ENCODE measurements at places on chromosomes 6 and 20.

- H3K27me3 ChIP-seq, result peaks cover 43% of the 10 kb centered on the region
- H3K27ac ChIP-seq, result no peak overlapping the region
- no peak for DNase-seq
Observed at GRCh38 chr6:159390381-159390780, 221.2 kb downstream of the FNDC1 start.

GRCh38 chr20:52905241-52905994, 66.7 kb upstream of the TSHZ2 start:
- H3K27ac ChIP-seq, result no peak overlapping the region
- H3K27me3 ChIP-seq, result peaks cover 33% of the 10 kb centered on the region
- H3K4me1 ChIP-seq, result no peaks in the 10 kb centered on the region
- no peak for DNase-seq
- no peaks in the 10 kb centered on the region for H3K36me3 ChIP-seq

- H3K4me3 ChIP-seq, result peak overlapping the region; percentile 73
- H3K4me1 ChIP-seq, result peaks cover 75% of the 10 kb centered on the region
- no peaks in the 10 kb centered on the region for H3K36me3 ChIP-seq
- no peak for DNase-seq
- peak overlapping the region; percentile 98 for H3K27ac ChIP-seq
Observed at GRCh38 chr6:159093609-159094443, 49.0 kb upstream of the TAGAP start.

GRCh38 chr6:72739368-72739779, 117.5 kb downstream of the KCNQ5 start:
- peak overlapping the region; percentile 7 for H3K27ac ChIP-seq
- peak overlapping the region; percentile 1 for H3K4me3 ChIP-seq
- H3K27me3 ChIP-seq, result no peaks in the 10 kb centered on the region
- H3K36me3 ChIP-seq, result no peaks in the 10 kb centered on the region

DNA sequence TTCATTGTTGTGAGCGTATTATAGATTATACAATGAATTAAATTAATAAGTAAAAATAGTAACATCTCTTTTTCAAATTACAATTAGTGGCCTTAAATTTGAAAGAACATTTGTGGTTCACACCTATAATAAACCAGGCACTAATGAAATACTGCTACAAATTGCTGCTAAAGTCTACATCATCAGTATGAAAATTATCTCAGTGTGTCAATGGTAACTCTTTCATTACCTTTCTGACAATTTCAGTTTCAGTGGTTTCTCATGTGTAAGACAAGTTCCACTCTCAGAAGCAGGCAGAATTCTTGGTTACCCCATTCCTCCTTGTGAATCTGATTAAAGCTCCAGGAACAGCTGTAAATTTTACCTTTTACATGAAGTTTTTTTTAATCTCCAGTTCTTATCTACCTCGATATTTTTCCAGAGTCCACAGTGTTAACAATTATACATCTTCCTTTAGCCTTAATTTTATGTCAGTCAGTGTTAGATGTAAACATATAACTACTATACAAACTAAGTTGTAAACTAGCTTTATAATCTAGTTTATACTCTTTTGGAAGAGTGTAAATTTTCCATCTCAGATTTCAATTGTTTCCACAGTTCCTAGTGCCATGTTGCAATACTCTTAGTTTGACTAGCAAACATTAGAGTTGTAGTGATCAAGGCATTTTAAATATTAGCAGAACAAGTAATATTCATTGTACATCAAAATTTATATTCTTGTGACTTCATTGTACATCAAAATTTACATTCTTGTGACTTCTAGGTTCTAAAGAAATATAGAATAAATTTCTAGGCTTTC, 1038.4 kb downstream of the EPHA7 start:
- H3K27ac ChIP-seq, result no peak overlapping the region
- H3K36me3 ChIP-seq, result no peaks in the 10 kb centered on the region
- no peak for DNase-seq
- H3K4me3 ChIP-seq, result no peak overlapping the region
- no peaks in the 10 kb centered on the region for H3K27me3 ChIP-seq

GRCh38 chr6:151425561-151425960, 26.4 kb downstream of the RMND1 start:
- H3K27ac ChIP-seq, result no peak overlapping the region
- DNase-seq, result no peak
- peaks cover 42% of the 10 kb centered on the region for H3K36me3 ChIP-seq
- no peaks in the 10 kb centered on the region for H3K4me1 ChIP-seq
- no peak overlapping the region for H3K4me3 ChIP-seq

- no peak for DNase-seq
- H3K36me3 ChIP-seq, result peaks cover 13% of the 10 kb centered on the region
- H3K27me3 ChIP-seq, result no peaks in the 10 kb centered on the region
- H3K4me1 ChIP-seq, result peaks cover 53% of the 10 kb centered on the region
- no peak overlapping the region for H3K27ac ChIP-seq
Observed at GRCh38 chr6:30886897-30887255, 2.6 kb downstream of the DDR1 start.

DNA sequence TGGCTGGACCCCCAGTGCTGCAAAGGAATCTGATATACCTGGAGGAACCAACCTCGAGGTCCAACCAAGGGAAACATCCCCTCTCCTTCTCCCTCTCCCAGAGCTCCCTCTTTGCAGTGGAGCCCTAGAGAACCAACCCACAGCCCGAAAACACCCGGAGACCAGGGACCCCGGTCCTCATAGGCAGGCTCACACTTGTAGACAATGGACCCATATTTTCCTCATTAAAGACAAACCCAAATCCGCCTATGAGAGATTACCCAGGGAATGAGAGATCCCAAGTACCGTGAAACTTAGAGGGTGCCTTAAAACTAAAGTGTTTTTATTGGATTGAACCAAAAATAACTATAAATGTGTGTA, 9.6 kb upstream of the FOXF2 start:
- DNase-seq, result no peak
- peaks cover 40% of the 10 kb centered on the region for H3K4me1 ChIP-seq
- H3K27ac ChIP-seq, result peak overlapping the region; percentile 84
- no peaks in the 10 kb centered on the region for H3K36me3 ChIP-seq
- peak overlapping the region; percentile 74 for H3K4me3 ChIP-seq

GRCh38 chr6:134169871-134170486, 117.6 kb upstream of the SLC2A12 start:
- H3K27me3 ChIP-seq, result no peaks in the 10 kb centered on the region
- H3K4me3 ChIP-seq, result no peak overlapping the region
- H3K27ac ChIP-seq, result no peak overlapping the region

- no peak overlapping the region for H3K27ac ChIP-seq
- H3K4me1 ChIP-seq, result peaks cover 15% of the 10 kb centered on the region
- H3K27me3 ChIP-seq, result no peaks in the 10 kb centered on the region
Observed at GRCh38 chr6:144749263-144749662, 464.1 kb downstream of the UTRN start.

GRCh38 chr20:63435552-63435951, 36.9 kb downstream of the KCNQ2 start:
- H3K4me1 ChIP-seq, result peaks cover 10% of the 10 kb centered on the region
- H3K27ac ChIP-seq, result no peak overlapping the region
- no peak overlapping the region for H3K4me3 ChIP-seq

DNA sequence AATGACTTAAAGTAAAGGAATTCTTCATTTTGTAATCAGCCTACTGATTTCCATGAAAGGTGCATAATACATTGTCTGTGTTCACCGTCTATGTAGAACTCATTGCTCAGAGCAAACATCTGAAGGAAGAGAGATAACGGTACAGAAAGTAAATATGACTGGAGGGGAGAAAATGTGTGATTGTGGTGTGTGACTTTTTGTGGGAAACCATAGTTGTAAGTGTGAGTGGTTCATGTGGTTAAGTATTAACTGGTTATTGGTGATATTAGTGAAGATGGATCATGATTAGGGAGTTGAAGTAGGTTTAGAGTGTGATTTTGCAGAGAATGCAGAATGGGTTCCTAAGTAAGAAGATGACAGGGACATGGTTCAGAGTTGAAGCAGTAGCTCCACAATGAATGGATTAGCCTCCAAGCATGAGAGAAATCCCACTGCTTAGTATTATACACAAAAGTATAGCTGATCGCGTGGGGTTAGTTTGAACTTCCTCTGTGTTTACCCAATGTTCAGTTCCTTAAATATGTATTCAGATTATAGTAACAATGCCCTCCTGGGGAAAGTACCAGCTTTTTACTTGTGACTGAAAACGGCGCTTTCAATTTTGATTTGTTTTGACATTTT, 368.9 kb downstream of the UTRN start:
- no peaks in the 10 kb centered on the region for H3K27me3 ChIP-seq
- peaks cover 4% of the 10 kb centered on the region for H3K36me3 ChIP-seq
- peaks cover 29% of the 10 kb centered on the region for H3K4me1 ChIP-seq
- peak; percentile 17 for DNase-seq
- H3K4me3 ChIP-seq, result peak overlapping the region; percentile 73

- peak overlapping the region; percentile 46 for H3K4me3 ChIP-seq
- peaks cover 12% of the 10 kb centered on the region for H3K4me1 ChIP-seq
- peaks cover 53% of the 10 kb centered on the region for H3K27me3 ChIP-seq
- no peak for DNase-seq
Observed at GRCh38 chr6:43284991-43285781, 12.9 kb upstream of the SLC22A7 start.

GRCh38 chr6:16967470-16967817, 134.4 kb upstream of the STMND1 start:
- peaks cover 17% of the 10 kb centered on the region for H3K27me3 ChIP-seq
- H3K36me3 ChIP-seq, result no peaks in the 10 kb centered on the region
- DNase-seq, result no peak
- peaks cover 4% of the 10 kb centered on the region for H3K4me1 ChIP-seq
- H3K4me3 ChIP-seq, result no peak overlapping the region

GRCh38 chr6:14501240-14501639, 383.7 kb downstream of the CD83 start:
- no peak overlapping the region for H3K27ac ChIP-seq
- H3K4me3 ChIP-seq, result no peak overlapping the region
- peaks cover 50% of the 10 kb centered on the region for H3K36me3 ChIP-seq
- peaks cover 5% of the 10 kb centered on the region for H3K4me1 ChIP-seq

DNA sequence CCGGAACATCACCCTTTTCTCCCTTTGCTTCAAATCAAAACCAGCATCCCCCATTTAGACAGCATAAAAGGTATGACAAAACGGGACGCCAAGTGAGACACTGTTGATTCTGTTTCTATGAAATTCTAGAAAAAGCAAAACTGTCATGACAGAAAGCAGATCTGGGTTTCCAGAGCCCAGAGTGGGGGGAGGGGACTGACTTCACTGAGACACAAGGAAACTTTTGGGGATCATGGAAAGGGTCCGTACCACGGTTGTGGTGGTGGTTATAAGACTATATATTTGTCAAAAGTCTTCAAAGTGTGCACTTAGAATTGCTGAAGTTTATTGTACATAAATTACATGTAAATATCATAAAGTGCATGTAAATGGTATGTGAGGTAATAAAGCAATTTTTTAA, 82.6 kb downstream of the SLC22A3 start:
- no peak overlapping the region for H3K27ac ChIP-seq
- peaks cover 5% of the 10 kb centered on the region for H3K4me1 ChIP-seq
- H3K4me3 ChIP-seq, result no peak overlapping the region
- H3K36me3 ChIP-seq, result no peaks in the 10 kb centered on the region

GRCh38 chr20:8154638-8155037, 22.6 kb downstream of the PLCB1 start:
- no peak for DNase-seq
- H3K36me3 ChIP-seq, result peaks cover 9% of the 10 kb centered on the region
- no peak overlapping the region for H3K4me3 ChIP-seq

GRCh38 chr20:8480597-8480996, 348.5 kb downstream of the PLCB1 start:
- no peak overlapping the region for H3K27ac ChIP-seq
- H3K4me1 ChIP-seq, result peaks cover 6% of the 10 kb centered on the region
- H3K36me3 ChIP-seq, result no peaks in the 10 kb centered on the region
- H3K4me3 ChIP-seq, result no peak overlapping the region

- H3K27ac ChIP-seq, result no peak overlapping the region
- no peaks in the 10 kb centered on the region for H3K36me3 ChIP-seq
- DNase-seq, result no peak
Observed at GRCh38 chr6:138012682-138013081, 94.5 kb downstream of the PERP start.

GRCh38 chr6:18820725-18821124, 433.6 kb downstream of the RNF144B start:
- no peaks in the 10 kb centered on the region for H3K36me3 ChIP-seq
- no peaks in the 10 kb centered on the region for H3K4me1 ChIP-seq
- H3K27me3 ChIP-seq, result no peaks in the 10 kb centered on the region
- no peak overlapping the region for H3K27ac ChIP-seq
- H3K4me3 ChIP-seq, result no peak overlapping the region

DNA sequence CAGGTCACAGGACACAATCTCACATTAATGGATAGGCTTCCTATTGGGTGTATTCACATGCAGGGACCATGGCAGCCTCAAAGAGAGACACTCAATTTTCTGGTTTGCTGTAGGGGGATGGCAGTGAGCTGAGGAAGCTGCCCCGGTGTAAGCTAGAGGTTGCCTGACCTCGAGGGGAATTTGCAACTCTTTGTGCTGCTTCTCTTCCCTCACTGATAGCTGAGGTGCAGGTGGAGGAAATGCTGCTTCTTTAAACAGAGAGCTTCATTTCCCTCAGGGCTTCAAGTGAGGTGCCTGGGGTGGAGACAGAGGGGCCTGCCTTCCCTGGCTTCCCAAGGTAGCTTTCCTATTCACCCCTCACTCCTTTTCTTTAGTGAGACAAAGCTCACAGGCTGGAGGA, 151.9 kb downstream of the CD83 start:
- H3K4me3 ChIP-seq, result no peak overlapping the region
- peak overlapping the region; percentile 81 for H3K27ac ChIP-seq
- no peaks in the 10 kb centered on the region for H3K27me3 ChIP-seq

DNA sequence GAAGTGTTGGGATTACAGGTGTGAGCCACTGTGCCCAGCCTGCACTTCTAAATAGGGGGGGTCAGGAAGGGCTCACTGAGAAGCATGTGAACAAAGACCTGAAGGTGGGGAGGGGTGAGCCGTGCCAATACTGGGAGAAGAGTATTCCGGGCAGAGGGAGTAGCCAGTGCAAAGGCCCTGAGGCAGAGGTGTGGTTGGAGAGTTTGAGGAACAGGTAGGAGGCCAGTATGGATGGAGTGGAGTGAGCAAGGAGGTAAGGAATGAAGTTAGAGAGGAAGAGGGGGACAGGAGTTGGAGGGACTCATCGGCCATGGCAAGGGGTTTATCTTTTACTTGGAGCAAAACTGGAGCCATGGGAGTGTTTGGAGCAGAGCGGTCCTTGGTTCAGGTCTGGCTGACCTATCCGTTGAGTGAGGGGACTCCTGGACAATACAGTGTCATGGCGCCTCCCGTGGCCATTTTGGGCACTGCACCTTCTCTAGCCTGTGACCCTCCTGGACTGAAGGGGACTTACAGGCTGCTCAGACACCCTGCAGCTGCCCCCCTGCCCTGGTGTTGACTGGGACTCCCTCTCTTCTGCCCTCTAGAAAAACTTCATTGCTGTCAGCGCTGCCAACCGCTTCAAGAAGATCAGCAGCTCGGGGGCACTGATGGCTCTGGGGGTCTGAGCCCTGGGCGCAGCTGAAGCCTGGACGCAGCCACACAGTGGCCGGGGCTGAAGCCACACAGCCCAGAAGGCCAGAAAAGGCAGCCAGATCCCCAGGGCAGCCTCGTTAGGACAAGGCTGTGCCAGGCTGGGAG, 12.1 kb downstream of the FOXS1 start:
- H3K36me3 ChIP-seq, result no peaks in the 10 kb centered on the region
- no peaks in the 10 kb centered on the region for H3K27me3 ChIP-seq
- H3K4me1 ChIP-seq, result peaks cover 15% of the 10 kb centered on the region
- no peak overlapping the region for H3K27ac ChIP-seq
- DNase-seq, result peak; percentile 48
